ENCODE measurements at places on chromosomes 6 and 20.
A peak's percentile ranks its signal among the peaks of the same experiment; 100 is the strongest.

- no peak for DNase-seq
Measured at GRCh38 chr6:116144605-116145004, 18.7 kb upstream of the COL10A1 start.

GRCh38 chr6:1379017-1379787 is 10.2 kb upstream of the FOXF2 start:
- peak; percentile 79 for DNase-seq

- no peak for DNase-seq
Measured at GRCh38 chr6:111124406-111124805, 37.1 kb downstream of the SLC16A10 start.

DNA sequence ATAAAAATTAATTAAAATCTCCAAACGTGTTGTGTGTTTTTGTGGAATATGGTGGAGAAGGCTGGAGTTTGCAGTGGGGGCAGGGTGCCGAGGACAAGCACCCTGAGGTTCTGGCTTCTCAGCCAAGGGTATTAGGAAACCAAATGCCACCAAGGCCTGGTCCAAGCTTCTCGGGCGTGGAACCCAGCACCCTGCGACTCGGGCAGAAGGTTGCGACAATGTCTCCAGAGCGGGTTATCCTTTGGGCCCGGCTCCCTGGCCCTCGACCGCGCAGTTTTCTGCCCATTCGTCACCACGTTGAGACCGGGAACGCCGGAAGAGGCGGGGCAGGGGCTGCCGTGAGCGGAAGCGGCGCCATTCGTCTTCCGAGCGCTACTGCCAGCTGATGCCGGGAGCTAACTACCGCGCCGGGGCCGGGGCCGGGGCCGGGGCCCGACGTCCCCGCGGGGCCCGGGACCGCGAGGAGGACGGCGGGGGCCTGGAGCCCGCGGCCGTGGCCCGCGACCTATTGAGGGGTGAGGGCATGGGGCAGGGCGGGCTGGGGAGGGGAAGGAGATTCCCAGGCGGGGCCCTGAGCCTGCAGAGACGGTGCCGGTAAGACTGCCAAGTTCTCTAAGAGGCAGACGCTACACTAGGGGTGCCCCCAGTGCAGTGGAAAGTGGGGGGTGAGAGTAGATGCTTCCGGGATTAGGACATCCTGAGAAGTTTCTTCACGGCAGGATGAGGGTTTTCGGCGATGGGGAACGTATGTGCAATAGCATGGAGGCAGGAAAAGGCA is at the start of gene RRP36:
Gene RRP36, plus strand, starts transcription at position 354 of the 778 bp plus-strand sequence. Its CDS starts 32 bp downstream, at position 386.
- peak; percentile 78 for DNase-seq

GRCh38 chr20:3994125-3994524 is 21.2 kb downstream of the RNF24 start:
- no peak for DNase-seq

GRCh38 chr6:22145823-22146677 is 150.8 kb downstream of the PRL start:
- peak; percentile 62 for DNase-seq

DNA sequence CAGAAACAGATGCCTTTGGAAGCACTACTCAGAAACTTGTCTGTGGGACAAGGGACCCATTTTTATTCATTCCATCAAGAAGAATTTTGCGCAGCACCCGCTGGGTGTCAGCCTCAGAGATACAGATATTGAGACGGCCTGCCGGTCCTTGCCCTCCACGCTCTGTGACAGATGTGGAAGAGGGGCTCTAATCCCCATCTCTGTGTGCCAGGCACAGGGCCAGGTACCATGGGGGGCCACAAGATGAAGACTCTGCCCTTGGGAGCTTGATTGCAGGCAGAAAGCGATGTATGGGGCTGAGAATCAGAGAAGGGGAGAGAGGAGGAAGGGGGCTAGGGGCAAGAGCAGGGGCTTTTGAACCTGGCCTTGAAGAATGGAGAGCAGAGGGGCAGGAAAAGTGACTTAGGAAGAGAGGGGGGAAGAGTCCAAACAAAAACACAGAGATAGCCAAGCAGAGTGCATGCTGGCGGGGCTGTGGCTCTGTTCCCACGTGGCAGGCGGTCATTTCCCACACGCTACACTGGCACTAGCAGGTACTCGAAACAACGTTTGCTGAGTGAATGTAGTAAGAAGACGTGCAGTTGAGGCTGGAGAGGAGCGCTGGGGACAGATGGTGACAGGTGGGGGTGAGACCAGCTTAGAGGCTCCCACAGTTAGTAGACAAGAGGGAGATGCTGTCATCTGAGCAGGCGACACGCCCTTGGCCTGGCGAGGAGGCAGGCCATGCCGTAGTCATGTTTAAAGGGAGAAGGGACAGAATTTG is 170.3 kb upstream of the SNX9 start:
- no peak for DNase-seq

GRCh38 chr6:37552267-37552666 is 52.6 kb upstream of the CCDC167 start:
- no peak for DNase-seq

DNA sequence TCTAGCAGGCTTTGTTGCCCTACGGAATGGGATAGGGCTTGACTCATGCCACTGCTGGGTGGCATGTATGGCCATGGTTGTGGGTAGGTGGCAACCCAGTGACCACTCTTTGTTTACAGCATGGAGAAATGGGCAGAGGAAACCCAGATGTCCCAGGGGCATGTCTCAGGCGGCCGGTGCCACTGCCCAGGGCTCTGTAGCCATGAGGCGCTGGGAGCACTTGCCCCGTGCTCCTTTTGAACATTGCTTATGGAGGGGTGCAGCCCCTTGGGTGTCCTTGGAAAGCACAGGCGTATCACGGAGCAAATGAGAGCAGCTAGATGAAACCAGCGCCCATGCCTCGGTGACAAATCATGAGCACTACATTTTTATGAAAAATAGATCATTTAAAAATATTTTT is 212.5 kb upstream of the ECI2 start:
- DNase-seq, result no peak

DNA sequence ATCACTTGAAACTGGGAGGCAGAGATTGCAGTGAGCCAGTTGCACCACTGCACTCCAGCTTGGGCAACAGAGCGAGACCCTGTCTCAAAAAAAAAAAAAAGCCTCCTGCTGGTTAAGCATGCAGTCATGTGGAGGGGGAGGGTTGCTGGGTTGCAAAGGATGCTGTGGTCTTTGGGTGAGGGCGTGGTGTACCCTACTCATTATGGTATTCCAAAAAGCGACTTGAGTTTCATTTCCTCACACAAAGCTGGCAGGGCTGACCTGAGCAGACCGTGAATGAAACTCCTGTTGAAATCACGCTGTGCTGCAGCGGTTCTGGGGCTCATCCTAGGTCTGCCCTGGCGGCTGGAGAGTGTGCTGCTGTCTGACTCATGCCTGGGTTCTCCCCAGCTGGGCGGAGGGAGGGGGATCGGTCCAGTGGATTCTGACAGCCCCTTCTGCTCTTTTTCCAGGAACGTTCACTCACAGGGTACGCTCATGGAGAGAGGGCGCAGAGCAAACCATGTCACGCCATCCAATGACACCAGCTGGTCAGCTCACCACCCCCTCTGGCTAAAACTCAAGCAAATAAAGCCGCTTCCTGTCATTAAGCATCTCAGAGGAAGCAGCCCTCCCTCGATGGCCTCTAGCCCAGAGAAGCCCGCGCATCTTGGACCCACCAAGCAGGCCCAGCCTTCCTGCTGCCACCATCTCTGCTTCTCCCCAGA is 166.2 kb downstream of the SCML4 start:
- DNase-seq, result peak; percentile 69

Measured in right kidney (tissue), 9 donors.